ENCODE measurements at places on chromosomes 4 and X. TPM values are rescaled to one million over a fixed set of nuclear protein-coding genes. Genes with fewer than 3 reads are reported as not detected.

CORIN gene
- polyA plus RNA-seq, result 2.9 TPM

APOO gene
- polyA plus RNA-seq, result 21.6 TPM

GPRASP1 gene
- polyA plus RNA-seq, result 18.2 TPM

OTC gene
- polyA plus RNA-seq, result 0.30 TPM

- no peak for DNase-seq
These were observed 1.5 kb downstream of the JAKMIP1 start for GRCh38 chr4:6198768-6199421.

GRCh38 chrX:121050781-121051180, 3.4 kb downstream of the GLUD2 start:
- DNase-seq, result no peak

- DNase-seq, result peak; percentile 28
These were observed 31.3 kb downstream of the DRD5 start for GRCh38 chr4:9812501-9813340.

DNA sequence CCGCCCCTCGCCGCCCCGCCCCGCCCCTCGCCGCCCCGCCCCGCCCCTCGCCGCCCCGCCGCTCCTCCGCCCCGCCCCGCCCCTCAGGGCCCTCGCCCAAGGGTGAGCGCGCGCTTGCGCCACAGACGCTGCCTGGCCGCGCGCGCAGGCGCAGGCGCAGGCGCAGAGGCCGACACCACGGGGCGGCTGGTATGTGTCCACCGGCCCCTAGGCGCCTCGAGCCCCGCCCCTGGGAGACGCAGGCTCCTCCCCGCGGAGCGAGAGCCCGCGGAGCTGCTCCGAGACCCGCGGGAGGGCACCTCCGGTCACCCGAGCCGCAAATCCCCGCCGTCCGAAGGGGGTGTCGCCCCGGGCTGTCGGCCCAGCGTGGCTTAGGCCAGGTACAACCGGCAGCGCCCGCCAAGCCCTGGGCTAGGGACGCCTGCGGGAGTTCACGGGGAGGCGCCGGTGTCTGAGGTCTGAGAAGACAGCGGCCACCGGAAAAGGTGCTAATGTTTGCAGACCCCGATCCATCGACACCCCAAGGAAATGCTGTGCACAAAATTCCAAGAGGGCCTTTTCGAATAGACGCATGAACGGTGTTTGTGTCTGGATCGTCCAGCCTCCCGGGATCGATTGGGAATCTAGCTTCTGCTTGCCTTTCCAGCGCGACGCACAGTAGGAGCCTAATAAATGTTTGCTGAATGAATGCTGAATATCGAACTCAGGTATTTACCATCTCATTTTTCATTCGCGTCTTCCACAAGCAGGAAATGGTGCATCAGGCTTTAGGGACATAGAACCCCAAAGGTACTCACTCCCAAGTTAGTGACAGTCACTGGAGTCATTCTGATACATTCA, 473 bp upstream of the CCNQ start:
- peak; percentile 90 for DNase-seq

GRCh38 chrX:75547783-75548182, 24.9 kb upstream of the ZDHHC15 start:
- DNase-seq, result peak; percentile 38

DNA sequence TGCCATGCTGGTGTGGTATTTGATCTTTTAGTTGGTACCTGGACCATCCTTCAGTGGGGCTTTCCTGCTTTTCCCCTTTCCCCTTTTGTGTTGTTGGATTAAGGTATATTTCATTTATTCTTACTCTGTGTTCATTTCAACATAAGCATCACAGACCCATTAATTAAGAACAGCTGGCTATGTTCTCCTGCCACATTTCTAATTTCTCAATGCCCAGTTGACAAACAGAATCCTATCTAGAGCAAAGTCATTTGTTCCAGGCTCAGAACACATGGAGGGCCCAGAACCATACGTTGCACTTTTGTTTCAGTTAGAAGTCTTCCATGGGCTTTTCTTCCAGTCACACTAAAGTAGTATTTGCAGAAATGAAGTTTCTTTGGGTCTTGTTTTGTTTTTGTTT, 46.1 kb upstream of the EOLA2 start:
- DNase-seq, result no peak

GRCh38 chr4:94925764-94926347, 168.1 kb downstream of the BMPR1B start:
- no peak for DNase-seq

Data from right lung (tissue), 10 donors.